ENCODE measurements at places on chromosomes 7 and 10.

DNA sequence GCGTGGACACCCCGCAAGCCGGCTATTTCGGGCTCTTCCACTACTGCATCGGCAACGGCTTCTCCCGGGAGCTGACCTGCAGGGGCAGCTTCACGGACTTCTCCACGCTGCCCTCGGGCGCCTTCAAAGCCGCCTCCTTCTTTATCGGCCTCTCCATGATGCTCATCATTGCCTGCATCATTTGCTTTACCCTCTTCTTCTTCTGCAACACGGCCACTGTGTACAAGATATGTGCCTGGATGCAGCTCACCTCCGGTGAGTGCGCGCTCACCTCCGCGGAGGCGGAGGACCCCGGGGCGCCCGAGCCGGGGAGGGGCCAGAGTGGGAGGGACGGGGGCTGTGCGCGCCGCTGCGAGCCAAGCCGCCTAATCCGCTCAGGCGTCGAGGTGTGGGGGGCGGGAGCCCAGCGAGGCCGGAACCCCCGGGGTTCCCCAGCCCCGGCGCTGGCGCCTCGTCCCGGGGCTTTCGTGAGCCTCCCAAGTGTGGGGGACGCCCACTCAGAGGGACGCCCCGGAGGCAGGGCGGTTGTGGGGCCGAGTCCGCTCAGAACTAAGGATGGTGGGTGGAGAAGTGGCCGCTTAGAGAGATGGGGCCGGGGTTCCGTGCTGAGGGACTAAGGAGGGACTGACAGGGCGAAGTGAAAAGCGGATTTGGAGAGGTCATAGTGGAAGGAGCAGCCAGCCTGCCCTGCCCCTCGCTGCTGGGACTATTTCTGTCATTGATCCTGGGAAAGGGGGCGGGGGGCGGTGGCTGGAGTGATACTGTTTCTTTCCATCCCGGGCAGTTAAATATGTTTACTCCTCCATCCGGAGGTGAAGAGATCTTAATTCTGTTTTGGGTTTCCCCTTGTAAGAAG lies 795 bp downstream of the LHFPL3 start:
- no peak for DNase-seq

DNA sequence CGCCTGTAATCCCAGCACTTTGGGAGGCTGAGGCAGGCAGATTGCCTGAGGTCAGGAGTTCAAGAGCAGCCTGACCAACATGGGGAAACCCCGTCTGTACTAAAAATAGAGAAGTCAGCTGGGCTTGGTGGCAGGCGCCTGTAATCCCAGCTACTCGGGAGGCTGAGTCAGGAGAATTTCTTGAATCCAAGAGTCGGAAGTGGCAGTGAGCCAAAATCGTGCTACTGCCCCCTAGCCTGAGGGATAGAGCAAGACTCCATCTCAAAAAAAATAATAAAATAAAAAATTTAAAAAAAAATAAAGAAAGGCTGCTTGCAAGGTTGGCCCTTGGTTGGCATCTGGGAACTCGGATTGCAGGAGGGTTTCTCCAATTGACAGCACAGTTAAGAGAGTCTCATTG lies 221.6 kb downstream of the DGKI start:
- no peak for DNase-seq

- no peak for DNase-seq
Observed at GRCh38 chr7:44977959-44978335, 868 bp downstream of the MYO1G start.

DNA sequence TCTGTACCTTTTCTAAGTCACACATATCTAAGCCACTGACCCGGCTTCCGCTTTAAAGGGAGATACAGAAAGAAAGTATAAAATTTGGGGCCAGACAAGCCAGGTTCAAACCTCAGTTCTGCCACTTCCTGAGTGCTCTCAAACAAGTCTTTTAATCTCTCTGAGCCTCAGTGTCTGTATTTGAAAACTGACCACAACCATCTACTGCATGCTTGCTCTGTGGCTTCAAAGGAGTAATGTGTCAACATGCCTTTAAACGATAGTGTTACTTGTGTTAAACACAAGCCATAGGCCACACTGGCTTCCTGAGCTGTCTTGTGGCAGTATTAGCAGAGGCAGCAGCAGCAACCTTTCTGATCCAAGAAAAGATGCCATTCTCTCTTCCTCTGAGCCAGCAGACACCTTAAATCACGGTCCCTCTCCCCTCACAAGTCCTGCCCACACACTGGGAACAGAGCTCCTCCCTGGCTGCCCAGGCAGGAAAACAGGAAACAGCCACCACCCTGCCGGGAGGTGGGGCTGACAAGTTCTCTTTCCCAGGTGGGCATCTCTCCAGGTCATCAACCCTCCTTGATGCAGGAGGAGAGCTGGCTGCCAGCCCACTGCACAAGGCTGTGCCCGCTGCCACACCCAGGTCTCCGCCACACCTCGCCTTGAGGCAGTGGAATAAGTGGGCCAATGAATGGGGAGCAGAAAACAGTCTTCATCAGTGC lies 10.7 kb downstream of the HIP1 start:
- no peak for DNase-seq

GRCh38 chr7:148623586-148624282 lies 33.2 kb downstream of the C7orf33 start:
- DNase-seq: no peak

DNA sequence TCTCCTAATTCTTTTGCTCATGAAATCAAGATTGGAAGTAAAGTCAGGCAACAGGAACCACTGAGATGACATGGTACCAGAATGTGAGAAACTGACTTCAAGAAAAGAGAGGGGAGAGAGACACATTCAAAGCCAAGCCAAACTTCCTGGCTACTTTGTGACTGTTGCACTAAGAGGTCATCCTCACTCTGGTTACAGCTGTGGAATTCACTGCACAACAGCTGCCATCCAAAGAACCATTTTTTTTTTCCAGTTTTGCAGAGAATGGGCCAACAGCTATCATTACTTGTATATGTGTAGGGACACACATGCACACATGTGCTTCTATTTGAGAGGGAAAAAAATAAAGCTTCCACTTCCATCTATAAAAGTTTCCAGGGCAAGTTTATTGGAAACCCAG lies 203.5 kb downstream of the GLI3 start:
- DNase-seq: no peak

DNA sequence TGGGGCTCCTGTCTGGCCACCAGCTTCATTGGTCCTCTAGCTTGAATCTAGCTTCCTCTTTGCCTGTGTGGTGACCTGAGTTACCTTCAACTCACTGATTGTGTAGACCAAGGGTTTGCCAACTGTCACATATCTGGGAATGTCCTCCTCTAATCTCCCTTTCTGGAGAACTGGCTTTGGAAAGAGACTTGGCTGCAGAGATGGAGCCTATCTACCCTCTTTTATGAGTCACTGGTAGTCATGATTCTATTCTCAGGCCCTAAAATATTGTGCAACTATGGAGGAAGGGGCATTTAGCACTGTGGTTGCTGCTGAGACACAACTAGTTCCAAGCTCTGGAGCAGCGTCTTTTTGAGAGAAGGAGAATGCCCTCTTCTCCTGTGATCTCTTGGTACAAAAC lies 691.3 kb downstream of the KCNMA1 start:
- DNase-seq: no peak

DNA sequence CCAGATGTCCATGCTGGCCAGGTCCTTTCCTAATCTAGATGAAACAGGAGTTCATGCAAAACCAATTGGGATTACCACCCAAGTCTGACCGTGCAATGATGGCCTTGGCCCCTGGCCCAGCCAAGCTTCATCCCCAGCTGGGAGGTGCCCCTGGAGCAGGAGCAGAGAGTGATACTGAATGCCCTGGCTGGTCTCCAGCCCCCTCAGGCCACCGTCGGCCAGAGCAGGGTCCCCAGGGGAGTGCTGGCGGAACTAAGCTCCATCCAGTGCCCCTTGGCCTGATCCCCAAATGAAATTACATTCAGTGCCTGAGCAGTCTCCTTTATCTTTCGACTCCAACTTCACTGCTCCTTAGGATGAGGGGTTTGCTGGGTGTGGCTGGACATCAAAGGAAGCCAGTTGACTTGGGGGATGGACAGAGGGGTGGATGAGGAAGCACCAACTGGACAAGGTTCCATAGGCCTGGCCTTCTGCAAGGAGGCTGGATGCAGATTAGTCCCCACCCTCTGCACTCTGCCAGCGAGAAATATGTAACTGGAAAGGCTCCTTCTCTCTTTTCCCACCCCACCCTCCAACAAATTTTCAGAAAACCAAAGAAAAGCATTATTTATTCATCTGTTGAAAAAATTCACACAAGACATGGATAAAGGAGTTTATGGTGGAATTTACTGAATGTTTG lies 275.5 kb downstream of the PLXNA4 start:
- no peak for DNase-seq

DNA sequence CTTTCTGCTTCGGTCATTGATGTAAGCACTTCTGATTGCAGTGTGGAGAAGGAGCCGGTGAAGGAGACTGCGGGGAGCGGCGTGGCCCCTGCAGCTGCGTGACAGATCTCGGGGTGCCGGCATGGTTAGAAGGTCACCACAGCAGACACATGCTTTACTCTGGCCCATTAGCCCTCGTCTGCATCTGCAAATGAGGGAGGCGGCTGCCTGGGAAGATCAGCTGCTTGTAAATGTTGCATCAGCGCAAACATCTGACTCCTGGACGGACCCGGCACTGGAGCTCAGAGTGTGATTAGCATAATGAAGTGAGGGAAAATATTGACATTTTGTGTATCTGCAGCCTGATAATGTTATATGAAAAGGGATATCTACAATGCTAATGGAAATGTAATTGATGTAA lies 30.5 kb upstream of the MNX1 start:
- DNase-seq: no peak

DNA sequence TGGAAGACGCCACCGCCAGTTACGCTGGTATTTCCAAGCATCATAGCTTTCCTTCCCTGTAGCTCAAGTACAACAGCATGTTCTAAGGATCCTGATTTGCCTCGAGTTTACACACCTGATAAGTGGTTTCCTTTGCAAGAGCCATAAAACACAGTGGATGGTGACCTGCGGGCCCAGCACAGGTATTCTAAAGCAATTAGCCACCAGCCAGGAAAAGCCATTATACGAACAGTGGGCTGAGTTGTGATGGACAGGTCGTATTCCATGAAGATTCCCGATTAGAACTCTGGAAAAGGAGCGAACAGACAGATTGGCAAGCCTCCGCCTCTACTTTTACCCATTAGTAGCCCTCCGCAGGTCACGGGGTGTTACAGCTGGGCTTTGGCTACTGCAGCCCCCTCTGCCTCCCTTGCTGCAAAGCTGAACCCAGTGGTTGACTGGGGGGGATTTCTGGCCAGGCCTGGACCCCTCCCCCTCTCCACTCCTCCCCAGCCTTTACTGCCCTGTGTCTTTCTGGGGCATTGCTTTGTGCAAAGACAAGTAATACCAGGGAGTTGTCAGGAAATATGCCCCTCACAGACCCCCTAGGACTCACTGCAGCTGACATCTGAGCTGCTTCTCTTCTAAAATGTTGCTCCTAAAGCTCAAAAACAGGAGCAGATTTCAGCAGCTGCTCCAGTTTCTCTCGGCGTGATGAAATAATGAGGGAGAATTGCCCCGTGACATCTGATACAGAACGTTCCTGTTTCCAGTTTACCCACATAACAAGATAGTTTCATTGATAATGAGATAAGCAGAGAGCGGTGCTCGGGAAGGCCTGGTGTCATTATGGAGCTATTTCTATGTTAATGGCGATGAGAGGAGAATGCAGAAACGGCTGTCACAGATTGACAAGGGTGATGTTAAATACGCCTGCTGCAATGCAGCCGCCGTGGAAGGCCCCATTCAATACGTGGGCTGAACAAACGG lies 214.4 kb downstream of the CCSER2 start:
- DNase-seq: no peak

- DNase-seq: no peak
Observed at GRCh38 chr10:7491949-7492659, 81.3 kb upstream of the SFMBT2 start.

DNA sequence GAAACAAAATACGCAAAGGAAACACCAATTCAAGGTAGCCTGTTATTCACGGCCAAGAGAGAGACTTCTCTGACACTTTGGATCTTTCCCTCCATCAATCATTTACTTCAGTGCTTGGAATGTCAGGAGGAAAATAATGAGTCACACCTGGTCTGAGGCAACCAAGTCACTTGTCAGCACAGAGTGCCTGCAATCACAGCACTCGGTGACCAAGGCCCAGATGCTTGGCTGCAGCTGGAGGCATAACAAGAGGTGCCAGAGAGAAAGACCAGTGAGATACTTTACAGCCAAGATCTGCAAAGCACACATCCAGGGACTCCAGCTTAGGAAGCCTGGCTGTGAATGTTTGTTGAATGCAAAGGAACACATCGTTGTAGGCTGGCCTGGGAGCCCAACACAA lies 33.9 kb downstream of the ASB13 start:
- no peak for DNase-seq

- no peak for DNase-seq
Observed at GRCh38 chr7:23226844-23227450, 19.6 kb upstream of the GPNMB start.

GRCh38 chr10:29136411-29136810 lies 152.5 kb upstream of the LYZL1 start:
- no peak for DNase-seq

- no peak for DNase-seq
Observed at GRCh38 chr7:771234-772004, 44.3 kb upstream of the PRKAR1B start.

- DNase-seq: no peak
Observed at GRCh38 chr7:148919859-148920258, 35.8 kb upstream of the EZH2 start.

- no peak for DNase-seq
Observed at GRCh38 chr10:130495116-130495862, 359.1 kb downstream of the GLRX3 start.

DNA sequence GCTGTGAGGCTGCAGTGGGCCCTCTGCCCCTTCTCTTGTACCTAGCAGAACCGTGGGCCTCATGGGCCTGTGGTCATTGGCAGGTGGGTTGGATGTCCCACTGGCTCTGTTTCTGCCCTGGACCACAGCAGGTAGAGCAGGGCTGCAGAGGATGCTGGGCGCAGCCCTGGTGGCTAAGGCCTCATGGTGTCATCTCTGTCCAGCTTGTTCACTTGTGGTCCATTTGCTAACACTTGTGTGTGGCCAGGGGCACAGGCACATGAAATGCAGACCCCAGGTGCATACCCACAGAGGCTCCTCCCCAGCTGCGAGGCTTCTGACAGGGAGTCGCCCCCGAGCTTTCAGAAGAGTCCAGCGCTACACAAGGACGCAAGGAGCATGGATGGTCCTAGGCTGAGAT lies 22.4 kb upstream of the TBRG4 start:
- DNase-seq: no peak

- no peak for DNase-seq
Observed at GRCh38 chr7:55326081-55326835, 38.9 kb upstream of the LANCL2 start.

- no peak for DNase-seq
Observed at GRCh38 chr7:68984306-68984705, 614.0 kb upstream of the AUTS2 start.

GRCh38 chr10:80462981-80463741 lies 9.1 kb downstream of the TSPAN14 start:
- no peak for DNase-seq

GRCh38 chr7:41744161-41744560 lies 41.3 kb upstream of the INHBA start:
- DNase-seq: no peak

DNA sequence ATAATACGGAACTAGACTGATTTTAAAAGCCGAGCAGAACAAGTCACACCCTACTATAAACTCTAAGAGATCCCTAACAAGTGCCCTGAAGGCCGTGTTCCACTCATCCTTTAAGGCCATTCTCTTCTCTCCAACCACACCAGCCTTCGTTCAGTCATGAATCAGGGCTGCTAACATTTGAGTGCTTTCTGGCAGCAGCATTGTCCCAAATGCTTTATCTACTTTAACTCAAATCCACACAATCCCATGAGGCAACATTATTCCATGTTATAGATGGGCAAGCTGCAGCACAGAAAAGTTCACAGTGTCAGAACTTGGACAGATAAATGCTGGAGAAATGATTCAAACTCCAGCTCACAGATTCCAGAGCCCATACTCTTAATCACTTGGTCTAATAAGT lies 73.5 kb downstream of the MALSU1 start:
- no peak for DNase-seq

GRCh38 chr7:94908323-94909178 lies 1.2 kb downstream of the PPP1R9A start:
- no peak for DNase-seq

Data from activated naive CD8-positive, alpha-beta T cell treated with anti-CD3 and anti-CD28 coated beads, Interleukin-2, amount 50 U/mL, for 16 hours (primary cell).